ENCODE measurements at places on chromosomes 1 and 21.

- DNase-seq: no peak
Measured at GRCh38 chr1:159181328-159182024, 10.1 kb downstream of the CADM3 start.

GRCh38 chr21:38949070-38949380 lies 143.3 kb downstream of the ETS2 start:
- DNase-seq: no peak

- DNase-seq: no peak
Measured at GRCh38 chr1:11823366-11824137, 17.6 kb downstream of the CLCN6 start.

GRCh38 chr1:76595024-76595423 lies 272.3 kb upstream of the ST6GALNAC5 start:
- DNase-seq: no peak
